GM13977 (cell line): ENCODE measurements at places on chromosomes 11 and 22.

- no peak for DNase-seq
Observed at GRCh38 chr11:77215106-77215505, 86.4 kb downstream of the GDPD4 start.

GRCh38 chr22:49995041-49995360 lies 17.6 kb downstream of the IL17REL start:
- DNase-seq = no peak

- DNase-seq = no peak
Observed at GRCh38 chr22:20573833-20574615, 66.6 kb downstream of the MED15 start.

GRCh38 chr11:120012245-120012644 lies 125.7 kb downstream of the TRIM29 start:
- DNase-seq = no peak

DNA sequence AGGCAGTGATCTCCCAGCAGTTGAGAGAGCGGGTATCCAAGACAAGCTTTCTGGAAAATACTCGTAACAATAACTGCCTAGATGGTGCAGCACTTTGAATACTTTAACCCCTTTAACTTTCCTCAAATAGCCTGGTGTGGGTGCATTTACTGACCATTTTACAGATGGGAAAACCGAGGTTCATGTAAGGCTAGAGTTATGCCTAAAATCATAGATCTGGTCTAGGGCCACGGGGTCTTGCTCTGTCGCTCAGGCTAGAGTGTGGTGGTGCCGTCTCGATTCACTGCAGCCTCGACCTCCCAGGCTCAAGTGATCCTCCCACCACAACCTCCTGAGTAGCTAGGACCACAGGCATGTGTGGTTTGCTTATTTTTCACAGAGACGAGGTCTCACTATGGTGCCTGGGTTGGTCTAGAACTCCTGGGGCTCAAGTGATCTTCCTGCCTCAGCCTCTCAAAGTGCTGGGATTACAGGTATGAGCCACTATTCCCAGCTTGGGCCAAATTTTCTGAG lies 269.2 kb upstream of the SYN3 start:
- no peak for DNase-seq

DNA sequence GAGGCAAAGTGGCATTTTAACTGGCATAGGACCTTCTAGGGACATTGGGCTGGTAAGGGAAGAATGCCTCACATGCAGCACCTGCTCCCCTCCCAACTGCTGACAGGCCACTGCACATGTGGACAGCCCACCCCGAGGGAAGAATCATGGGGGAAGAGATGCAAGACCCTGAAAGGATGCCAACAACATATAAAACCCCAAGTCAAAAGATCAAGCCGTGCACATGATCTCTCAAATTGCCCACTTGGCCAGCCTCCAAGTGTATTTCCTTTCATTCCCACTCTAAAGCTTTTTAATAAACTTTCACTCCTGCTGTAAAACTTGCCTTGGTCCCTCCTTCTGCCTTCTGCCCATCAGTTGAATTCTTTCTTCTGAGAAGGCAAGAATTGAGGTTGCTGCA lies 947.8 kb upstream of the CCDC90B start:
- no peak for DNase-seq
